ENCODE measurements at places on chromosomes 2 and 18. TPM values are rescaled to one million over a fixed set of nuclear protein-coding genes. Genes with fewer than 3 reads are reported as not detected.

DNA sequence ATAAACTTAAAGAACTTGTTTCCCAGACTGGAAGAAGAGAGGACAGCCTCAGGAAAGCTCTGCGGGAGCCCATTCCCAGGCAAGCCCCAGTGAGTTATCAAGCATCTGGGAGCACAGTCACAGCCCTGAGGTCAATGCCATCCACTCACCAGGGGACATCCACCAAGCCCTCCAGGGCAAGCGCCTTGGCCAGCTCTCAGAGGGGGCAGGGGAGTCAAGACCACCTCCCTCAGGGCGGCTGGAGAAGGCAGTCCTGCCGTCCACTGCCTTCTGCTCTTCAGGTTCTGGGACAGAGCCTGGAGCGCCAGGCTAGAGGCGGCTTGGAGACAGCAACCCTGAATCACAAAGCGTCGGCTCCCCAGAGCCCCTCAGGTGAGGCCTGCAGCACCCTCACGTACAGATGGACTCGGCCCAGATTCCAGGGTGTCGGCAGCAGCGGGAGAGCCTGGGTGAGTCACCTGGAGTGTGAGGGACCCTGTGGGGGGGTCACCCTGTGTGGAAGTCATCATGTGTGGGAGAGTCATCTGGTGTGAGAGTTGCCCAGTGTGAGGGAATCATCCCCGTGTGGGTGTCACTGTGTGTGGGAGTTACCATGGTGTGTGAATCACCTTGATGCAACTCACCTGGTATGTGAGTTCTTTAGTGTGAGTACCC lies 100.9 kb upstream of the TEX51 start:
- DNase-seq: no peak

GRCh38 chr2:71619230-71619741 lies 165.9 kb downstream of the DYSF start:
- DNase-seq: no peak

RBKS gene
- 1.4 TPM for total RNA-seq

GRCh38 chr2:240959214-240959940 lies 39.0 kb upstream of the SNED1 start:
- DNase-seq: no peak

GRCh38 chr2:17030047-17030446 lies 364.4 kb upstream of the CYRIA start:
- no peak for DNase-seq

DNA sequence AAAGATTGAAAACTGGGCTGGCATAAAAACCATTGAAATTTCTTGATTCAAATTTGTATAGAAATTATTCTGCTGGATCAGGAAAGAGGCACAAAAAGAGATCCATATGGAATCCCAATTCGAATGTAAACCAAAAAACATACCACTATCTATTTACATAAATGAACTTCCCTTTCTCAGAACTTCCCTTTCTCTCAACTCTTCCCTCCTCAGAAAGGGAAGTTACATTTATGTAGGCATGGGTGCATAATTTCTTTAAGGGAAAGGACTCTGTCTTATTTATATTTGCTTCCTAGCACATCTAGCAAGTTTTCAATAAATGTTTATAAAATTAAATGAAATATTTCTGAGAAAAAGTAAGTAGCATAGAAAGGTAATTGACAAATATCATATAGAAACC lies 398.1 kb upstream of the ATP5MC3 start:
- DNase-seq: no peak

DNA sequence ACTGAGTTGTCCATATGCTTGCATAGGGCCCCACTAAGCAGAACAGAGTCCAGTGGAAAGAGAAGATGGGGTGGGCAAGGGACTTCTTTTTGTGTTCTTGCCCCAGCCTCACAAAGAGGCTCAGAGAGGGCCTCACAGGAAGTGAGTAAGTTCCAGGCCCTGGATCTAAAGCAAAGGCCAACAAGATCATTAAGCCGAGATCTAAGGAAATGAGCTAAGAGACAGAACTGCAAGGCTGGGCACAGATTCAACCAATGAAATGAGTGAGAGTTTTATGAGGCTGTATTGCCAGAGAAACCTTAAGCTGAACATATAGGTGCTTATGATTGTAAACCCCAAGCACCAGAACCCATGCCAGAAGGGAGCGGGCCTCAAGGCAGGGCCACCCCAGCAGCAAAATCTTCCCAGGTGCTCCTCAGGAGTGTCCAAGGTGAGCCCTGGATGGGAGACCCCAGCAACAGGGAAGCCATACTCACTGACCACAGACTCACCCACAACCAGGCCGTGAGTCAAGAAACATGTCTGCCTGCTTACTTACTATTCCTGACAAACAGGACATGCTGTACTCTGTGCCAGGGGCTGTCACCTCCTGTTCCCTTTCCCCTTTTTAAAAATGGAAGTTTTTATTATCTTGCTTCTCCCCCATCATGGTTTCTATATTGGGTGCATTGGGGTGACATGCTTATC lies 40.2 kb downstream of the SLC14A1 start:
- DNase-seq: peak; percentile 55

DNA sequence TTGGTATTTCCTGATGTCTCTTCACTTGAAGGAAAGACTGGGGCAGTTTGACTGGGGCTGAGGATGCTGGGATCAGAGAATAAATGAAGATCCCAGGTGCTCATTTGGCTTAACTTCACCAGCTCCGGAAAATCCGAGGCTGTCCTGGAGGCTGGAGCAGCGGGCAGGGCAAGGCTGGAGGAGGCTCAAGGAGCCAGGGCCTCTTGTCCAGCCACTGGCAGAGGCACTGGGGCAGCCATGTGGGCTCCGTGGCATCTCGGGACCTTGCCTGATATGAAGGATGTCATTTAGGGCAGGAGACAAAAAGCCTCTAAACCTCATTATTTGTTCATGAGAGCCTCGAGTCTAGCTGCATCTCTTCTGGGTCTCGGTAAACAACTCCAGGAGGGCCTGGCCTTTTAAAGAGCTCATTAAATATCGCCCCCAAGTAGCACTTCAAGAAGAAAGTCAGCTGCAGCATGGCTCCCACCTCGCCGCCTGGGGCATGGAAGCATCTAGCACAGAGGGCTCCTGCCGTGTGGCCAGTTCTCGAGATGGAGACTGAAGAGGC lies 13.5 kb upstream of the GPR55 start:
- DNase-seq: no peak

- peak; percentile 51 for DNase-seq
These were observed 323.2 kb downstream of the OSR1 start for GRCh38 chr2:19035238-19035637.

DNA sequence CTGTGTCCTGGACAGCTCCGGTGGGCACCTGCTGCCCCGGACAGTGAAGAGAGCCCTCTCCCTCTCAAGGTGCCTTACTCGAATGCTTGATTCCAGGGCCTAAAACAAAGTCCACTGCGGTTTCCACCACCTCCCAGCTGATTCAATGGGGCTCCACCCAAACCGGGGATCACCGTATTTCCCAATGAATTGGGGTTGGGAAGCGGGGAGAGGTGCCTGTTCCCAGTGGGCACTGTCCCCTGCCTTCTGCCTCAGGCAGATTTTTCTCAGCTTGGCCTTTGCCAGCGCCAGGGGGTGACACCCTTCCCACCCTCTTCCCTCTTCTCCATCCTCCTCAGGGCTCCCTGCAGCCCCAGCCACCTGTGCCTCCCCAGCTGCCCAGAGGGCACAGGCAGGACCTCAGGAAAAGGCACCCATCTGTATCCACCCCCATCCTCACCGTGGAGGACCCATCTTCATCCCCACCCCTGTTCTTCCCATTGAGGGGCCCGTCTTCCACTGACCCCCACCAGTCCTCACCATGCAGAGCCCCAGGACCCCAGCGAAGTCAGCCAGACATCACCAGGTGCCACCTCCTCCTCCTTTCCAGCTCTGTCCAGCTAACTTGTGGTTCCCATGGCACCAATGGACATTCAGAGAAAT lies 66.7 kb upstream of the HPCAL1 start:
- no peak for DNase-seq
